ENCODE measurements at places on chromosomes 5 and 9.

DNA sequence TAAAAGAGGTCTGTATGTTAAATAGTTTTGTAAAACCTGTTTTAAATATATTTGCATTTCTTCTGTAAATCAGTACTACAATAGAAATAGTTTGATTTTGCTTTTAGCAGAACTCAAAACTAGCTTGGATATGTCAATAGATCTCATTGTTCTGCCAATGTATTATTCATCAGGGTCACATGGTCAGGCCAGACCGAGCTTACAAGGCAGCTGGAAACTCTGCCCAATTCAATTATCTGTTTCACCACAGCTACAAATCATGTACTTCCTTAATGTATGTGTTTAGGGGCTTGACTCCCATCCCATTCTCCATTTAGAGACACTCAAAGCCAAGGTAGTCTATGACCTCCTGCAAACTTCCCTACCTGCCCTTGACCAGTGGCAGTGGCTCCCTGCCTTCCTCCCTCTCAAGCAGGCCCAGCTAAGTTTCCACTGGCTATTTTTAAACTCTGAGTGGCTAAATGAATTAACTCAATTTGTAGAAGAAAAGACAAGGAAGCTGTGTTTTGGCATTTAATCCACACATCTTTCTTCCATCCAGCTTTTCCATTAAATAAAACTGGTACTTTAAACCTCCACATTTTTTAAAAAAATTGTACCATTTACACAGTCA is 46.4 kb upstream of the SELENOP start:
- no peak for DNase-seq

- DNase-seq = no peak
These were observed 3.1 kb downstream of the ANGPTL2 start for GRCh38 chr9:127119320-127119709.

- DNase-seq = no peak
These were observed 16.0 kb downstream of the TERT start for GRCh38 chr5:1278656-1279442.

DNA sequence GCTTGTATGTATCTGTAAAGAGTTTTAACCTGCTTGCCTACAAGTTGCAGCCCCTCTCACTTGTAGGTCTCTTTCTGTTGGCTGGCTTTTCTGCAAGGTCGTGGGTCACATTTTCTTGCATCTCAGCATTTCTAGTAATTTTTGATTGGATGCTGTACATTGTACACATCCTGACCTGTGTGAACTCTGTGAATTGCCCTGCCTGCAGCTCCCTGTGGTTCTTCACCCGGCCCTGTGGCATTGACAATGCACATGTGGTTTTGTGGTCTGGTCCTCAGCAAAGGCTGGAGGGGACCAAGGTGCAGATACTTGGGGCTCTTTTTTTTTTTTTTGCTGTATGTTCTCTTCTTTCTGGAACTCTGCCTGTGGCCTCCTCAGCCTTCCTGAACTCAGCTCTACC is 53.6 kb downstream of the WNK2 start:
- no peak for DNase-seq

- no peak for DNase-seq
These were observed 29.7 kb downstream of the SLC28A3 start for GRCh38 chr9:84310883-84311282.

DNA sequence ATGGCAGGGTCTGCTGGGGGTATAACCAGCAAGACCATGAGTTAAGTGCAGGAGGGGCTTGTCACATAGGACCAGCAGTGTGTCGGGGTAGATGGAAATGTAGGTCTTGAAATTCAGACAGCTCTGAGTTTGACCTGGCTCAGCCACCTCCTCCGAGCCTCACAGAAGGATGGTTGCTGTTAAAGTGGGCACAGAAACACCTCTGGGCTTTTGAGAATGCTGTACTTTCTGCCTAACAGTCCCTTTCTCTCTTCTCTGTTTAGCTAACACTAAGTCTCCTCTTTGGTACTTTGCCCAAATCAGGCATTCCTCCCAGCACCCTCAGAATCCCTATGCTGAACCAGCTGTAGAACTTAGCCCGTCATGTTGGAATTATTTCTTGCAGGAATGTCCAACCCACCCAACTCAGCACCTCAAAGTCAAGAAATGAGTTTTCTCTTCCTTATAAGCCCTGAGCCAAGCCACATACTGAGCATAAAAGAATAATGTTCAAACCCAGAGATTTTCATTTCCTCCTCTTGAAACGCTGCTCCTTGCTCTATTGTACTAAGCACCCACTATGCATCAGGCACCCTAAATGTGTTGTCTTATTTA is 41.7 kb upstream of the MATR3 start:
- DNase-seq = no peak

DNA sequence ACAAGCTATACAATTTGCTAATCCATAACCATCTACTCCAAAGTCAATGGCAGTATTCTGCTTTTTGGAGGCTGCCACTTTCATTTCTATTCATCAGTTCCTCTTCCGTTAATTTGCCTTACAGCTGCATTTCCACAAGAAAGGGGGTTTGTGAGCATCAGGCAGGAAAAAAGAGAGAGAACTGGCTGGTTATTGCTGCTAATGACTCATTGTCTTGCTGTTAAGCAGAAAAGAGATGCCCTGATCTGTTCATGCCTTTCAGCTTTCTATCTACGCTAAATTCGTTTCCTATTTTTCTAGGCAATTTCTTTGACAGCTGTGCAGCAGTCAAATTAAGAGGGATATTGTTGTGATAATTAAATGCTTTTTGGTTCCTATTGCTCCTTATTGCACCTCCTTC is 65.9 kb upstream of the GNAQ start:
- DNase-seq = no peak
